ENCODE measurements at places on chromosomes 13 and 19.

- DNase-seq, result no peak
Observed at GRCh38 chr13:50810998-50811397, 32.5 kb downstream of the DLEU7 start.

DNA sequence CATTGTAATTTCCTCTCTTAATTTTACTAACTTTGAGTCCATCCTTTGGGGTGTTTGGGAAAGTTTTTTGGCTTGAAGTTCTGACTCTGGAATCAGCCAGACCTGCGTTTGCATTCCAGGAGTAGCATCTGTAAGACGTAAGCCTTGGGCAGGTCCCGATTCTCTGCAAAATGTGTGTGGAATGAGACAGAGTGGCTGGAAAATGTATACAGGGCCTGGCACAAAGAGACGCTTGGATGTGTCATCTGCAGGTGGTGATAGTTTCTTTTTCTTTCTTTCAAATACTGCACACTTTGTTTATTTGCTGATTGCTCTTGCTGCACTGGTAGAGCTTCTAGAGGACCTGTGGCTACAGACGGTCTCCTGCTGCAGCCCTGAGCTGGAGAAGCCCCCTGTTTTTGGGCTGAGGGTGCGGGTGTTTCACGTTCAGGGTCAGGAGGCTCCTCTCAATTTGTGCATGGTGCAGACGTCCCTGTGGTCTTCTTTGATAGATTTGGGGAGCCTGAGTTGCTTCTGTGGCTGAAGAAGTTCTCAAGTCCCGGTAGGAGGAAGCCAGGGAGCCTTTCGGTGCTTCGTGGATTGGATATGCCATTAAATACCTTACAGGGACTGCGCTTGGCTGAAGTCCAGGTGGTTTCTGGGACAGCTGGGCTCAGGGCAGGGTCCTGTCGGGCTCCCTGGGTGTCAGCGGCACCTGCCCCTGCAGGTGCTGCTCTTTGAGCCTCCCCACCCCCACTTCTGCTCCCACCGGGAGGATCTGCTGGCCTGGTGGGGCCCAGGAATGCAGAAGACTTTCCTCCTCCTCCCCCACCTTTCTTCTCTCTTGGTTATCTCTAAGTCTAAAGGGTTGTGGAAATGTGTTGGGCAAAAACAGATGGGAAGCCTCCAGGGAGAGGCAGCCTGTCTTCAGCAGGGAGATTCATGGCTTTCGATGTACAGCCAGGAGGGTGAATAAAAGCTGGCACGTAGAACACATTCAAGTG is 44.0 kb upstream of the GAS6 start:
- DNase-seq, result peak; percentile 61

- DNase-seq, result no peak
Observed at GRCh38 chr19:40982594-40983101, 8.4 kb upstream of the CYP2B6 start.

DNA sequence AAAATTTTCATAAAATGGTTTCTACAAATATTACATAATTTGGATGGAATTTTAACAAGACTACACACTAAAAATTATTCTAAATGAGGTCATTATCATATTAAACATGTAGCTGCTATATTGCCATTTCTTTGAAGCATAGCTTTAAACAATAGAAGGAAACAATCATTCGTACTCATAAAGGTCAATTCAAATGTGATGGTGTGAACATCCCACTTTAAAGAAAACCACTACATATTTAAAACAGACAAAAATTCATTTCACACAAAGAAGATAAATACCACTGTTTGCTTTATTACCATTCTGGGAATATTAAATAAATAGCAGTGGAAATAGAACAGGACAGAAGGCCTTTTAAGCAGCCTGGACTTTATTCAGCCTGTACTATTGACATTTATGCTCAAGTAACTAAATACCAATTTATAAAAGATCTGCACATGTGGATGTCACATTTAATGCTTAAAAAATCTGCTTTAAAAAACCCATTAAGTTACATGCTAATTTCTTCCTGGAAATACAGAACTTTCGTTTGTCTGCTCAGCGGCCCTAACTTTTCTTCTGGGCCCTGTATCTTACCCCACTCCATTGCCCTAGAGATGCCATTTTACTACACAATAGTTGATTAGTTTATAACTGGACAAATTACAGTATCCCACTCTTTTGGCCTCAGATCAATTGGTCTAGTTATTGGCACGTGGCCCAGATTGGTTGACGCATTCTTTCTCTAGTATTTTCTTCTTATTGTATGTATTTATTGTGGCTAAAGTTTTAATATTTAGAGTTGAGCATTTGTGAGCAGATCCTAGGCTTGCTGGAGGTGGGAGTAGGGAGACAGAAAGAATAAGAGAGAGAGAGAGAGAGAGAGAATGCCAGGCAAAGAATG is 215.1 kb upstream of the SPRY2 start:
- no peak for DNase-seq

DNA sequence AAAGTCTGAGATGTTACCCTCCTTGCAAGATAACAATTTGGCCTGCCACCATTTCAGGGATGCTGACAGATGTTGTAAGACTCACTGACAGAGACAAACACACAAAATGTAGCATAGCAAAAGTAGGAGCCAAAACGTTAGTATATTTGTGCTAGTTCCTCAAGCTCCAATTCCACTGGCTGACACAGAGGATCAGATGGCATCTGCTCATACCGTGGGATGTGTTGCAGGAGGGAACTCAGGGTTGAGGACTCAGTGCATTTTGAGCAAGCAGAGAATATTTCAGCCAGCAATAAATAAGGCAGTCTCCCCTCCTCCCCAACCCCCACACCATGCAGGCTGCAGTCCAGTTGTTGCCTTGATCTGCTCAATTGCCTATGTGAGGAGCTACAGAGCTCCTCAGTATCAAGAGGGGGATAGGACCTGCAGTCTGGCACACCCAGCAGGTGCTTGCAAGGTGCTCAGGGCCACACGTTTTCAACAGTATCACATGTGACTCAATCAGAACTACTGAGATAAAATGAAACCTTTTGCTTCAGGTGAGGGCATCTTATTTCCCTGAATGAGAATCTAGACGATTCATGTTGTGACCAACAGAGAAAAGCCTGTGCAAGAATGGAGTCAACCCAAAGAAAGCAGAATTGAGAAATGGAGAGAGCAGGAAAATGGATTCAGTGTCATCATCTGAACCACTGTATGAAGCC is 23.6 kb upstream of the LRCH1 start:
- DNase-seq, result no peak

DNA sequence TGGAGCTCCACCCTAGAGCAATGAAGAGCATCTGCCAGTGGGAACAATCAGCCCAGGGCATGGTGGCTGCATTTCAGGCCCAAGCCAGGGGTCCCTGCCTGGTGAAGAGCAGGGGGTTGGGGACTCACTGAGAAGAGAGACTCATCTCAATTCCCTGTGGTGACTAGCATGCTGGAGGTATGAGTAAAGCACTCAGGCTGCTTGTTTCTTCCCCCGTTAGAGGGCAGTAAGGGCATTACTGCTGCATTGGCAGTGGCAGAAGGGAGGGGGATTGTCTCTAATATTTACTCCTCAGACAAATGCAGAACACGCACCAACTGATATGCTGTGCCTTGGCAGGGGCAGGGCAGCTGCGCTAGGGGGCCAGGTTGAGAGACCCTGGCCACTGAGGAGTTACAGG is 329.1 kb downstream of the SLITRK5 start:
- no peak for DNase-seq

GRCh38 chr13:109881961-109882558 is 95.7 kb upstream of the IRS2 start:
- no peak for DNase-seq

DNA sequence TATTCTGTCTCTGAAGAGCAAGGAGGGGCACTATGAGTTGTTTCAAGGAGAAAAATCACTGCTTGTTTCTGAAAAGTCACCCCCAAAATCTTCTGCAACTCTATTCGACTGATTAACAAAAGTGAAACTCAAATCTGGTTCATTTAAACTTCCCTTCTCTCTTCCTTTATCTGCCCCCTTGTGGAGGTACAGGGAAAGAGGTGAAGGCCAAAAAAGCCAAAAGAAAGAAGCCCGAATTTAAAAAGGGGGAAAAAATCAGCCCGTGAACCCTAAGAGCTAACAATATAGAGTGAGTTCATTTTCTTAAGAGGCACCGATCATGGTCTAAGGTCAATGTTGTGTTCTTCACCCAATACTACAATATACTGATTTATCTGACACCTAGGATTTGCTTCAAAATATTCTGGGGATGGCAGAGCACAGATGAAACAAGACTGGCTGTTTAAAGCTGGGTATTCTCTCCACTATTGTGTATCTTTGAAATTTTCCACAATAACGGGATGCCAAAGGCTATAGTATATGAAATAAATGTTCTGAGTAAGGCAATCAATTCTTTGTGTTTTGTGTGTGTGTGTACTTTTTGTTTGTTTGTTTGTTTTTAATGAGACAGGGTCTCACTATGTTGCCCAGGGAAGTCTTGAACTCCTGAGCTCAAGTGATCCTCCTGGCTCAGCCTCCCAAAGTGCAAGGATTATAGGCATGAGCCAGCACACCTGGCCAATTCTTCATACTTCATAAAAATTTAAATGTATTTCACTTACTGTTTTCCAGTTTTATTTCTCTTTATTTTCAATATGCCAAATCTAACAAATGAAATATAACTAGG is 55.0 kb upstream of the EEF1AKMT1 start:
- peak; percentile 14 for DNase-seq

DNA sequence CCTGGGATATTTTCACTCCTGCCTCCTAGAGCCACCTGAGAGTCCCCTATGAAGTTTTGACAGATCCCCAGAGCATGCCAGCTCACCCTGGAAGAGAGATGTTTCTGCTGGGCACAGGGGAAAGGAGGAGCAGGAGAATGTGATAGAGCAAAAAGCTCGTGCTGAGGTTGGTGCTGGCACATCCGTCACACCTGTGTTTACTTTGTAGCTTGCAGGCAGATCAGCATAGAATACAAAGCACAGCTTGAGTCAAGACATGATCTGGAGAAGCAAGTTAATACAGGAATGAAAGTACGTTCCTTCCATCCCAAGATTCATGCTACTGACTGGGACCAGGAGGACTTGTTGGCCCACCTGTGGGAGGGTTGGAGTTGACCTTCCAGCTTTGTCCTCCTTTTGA is 46.1 kb downstream of the HSPH1 start:
- DNase-seq, result no peak

DNA sequence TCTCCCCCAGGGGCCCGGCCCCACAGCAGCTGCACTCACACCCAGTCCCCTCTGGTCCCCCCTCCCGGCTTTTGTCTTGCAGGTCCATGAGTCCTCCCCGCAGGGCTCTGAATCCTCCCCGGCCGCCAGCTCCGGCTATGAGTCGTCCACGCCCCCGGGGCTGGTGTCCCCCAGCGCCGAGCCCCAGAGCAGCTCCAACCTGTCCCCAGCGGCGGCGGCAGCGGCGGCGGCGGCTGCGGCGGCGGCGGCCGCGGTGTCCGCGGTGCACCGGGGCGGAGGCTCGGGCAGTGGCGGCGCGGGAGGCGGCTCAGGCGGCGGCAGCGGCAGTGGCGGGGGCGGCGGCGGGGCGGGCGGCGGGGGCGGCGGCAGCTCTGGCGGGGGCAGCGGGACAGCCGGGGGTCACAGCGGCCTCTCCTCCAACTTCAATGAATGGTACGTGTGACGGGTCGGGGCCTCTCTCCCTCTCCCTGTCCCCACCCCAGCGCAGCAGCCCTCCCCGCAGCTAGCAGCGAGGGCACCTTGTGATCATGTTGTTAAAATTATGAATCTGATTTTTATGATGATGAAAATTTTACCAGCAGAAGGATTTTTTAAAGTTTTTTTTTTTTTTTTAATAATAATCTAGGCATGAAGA is 3.8 kb downstream of the ZIC2 start:
- DNase-seq, result no peak

- no peak for DNase-seq
Observed at GRCh38 chr13:67080351-67080750, 149.8 kb downstream of the PCDH9 start.

DNA sequence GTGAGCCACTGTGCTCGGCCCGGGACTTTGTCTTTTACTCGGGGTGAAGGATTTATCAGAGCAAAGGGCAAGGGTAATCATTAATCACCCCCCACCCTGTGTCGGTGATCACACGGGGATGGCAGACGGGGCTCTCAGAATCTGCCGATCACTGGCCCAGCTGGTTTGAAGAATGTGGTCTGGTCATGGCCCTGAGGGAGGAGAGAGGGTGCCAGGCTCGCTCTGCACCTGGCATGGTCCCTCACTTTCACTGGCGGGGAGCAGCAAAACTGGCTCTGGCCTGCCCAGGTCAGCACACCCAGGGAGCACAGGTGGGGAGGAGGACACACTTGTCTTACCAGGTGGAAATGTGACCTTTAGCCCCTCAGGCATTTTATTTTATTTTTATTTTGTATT is 10.2 kb downstream of the REEP6 start:
- DNase-seq, result no peak

GRCh38 chr13:110723598-110723997 is 10.1 kb downstream of the ING1 start:
- no peak for DNase-seq

DNA sequence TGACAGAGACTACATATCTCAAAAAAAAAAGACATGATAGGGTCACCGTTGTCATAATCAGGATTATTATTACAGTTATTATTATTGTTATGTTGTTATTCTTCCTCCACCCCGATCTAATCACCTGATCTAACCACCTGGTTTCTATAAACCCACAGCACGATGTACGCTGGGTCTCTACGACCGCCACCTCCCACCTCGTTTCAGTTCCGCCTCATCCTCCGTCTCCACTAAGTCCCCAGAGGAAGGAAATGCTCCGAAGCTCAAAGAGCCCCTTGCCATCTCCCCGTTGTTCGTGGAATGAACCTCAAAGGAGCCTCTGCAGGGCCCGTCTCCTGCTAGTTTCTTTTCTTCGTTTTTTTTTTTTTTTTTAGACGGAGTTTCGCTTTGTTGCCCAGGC is 15.9 kb upstream of the MEIS3 start:
- DNase-seq, result no peak

DNA sequence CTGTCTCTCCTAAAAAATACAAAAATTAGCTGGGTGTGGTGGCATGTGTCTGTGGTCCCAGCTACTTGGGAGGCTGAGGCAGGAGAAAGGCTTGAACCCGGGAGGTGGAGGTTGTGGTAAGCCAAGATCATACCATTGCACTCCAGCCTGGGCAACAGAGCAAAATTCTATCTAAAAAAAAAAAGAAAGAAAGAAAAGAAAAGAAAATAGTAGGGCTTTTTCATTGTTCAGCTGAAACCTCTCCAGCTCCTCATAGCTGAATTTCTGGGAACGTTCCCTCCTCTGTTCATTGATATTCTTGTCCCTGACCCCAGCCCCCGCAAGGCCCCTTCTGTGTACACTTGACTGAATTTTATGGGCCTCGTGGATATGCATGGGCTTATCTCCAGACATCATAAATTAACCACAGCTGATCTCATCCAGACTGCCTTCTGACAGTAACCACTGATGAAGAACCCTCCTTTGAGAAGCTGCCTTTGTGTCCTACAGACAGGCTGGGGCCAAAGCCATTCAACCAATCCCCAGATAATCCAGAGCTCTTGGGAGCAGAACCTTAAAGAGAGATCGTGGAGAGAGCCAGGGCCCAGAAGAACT is at the start of gene ELSPBP1:
ELSPBP1 (plus strand) TSS at position 424 of the 594 bp plus-strand sequence. CDS start 14,036 bp downstream, outside the sequence.
- DNase-seq, result no peak
